ENCODE measurements at places on chromosomes 12 and 14. TPM values are rescaled to one million over a fixed set of nuclear protein-coding genes. Genes with fewer than 3 reads are reported as not detected.

SLCO1B3 gene
- polyA plus RNA-seq = not detected

OAS2 gene
- polyA plus RNA-seq = not detected

KSR2 gene
- polyA plus RNA-seq = not detected

HOXC4 gene
- polyA plus RNA-seq = 0.70 TPM

FAR2 gene
- 6.6 TPM for polyA plus RNA-seq

CCDC38 gene
- polyA plus RNA-seq = not detected

KRT78 gene
- not detected for polyA plus RNA-seq

USP44 gene
- 2.3 TPM for polyA plus RNA-seq

MAPK1IP1L gene
- polyA plus RNA-seq = 47.9 TPM

PPP4R4 gene
- not detected for polyA plus RNA-seq

SERPINA4 gene
- not detected for polyA plus RNA-seq

MYO1A gene
- 0.20 TPM for polyA plus RNA-seq

AVPR1A gene
- polyA plus RNA-seq = 0.01 TPM

TPH2 gene
- polyA plus RNA-seq = not detected

FKBP3 gene
- 107 TPM for polyA plus RNA-seq

NANOG gene
- polyA plus RNA-seq = not detected

MYF5 gene
- not detected for polyA plus RNA-seq

FGF23 gene
- not detected for polyA plus RNA-seq

ZNF385A gene
- polyA plus RNA-seq = 34.6 TPM

C12orf54 gene
- not detected for polyA plus RNA-seq

CCDC88C gene
- polyA plus RNA-seq = 10.7 TPM

PMCH gene
- polyA plus RNA-seq = not detected

GXYLT1 gene
- polyA plus RNA-seq = 5.5 TPM

YEATS4 gene
- 61.0 TPM for polyA plus RNA-seq

EGLN3 gene
- 6.7 TPM for polyA plus RNA-seq

OR6C74 gene
- polyA plus RNA-seq = not detected

DAO gene
- not detected for polyA plus RNA-seq

KRT6B gene
- polyA plus RNA-seq = not detected

PRR4 gene
- polyA plus RNA-seq = 1.4 TPM

CEBPE gene
- polyA plus RNA-seq = 0.15 TPM

ESYT1 gene
- 146 TPM for polyA plus RNA-seq

SIRT4 gene
- 3.2 TPM for polyA plus RNA-seq

HCAR3 gene
- not detected for polyA plus RNA-seq

AQP5 gene
- polyA plus RNA-seq = not detected

RNU4-1 gene
- polyA plus RNA-seq = not detected

CLEC1A gene
- not detected for polyA plus RNA-seq

ACVRL1 gene
- 0.42 TPM for polyA plus RNA-seq

RPGRIP1 gene
- polyA plus RNA-seq = 0.57 TPM

IL26 gene
- not detected for polyA plus RNA-seq

RASAL1 gene
- polyA plus RNA-seq = not detected

KCNK10 gene
- not detected for polyA plus RNA-seq

FOXA1 gene
- polyA plus RNA-seq = 1.4 TPM

NIN gene
- 3.8 TPM for polyA plus RNA-seq

TMEM119 gene
- polyA plus RNA-seq = not detected

GPR132 gene
- 0.23 TPM for polyA plus RNA-seq

GAPDH gene
- 4,217 TPM for polyA plus RNA-seq

DBX2 gene
- not detected for polyA plus RNA-seq

SRGAP1 gene
- 0.01 TPM for polyA plus RNA-seq

KCNJ8 gene
- polyA plus RNA-seq = 1.1 TPM

VWF gene
- not detected for polyA plus RNA-seq

KLRK1 gene
- polyA plus RNA-seq = not detected

INHBE gene
- 8.5 TPM for polyA plus RNA-seq

BICDL1 gene
- polyA plus RNA-seq = 2.0 TPM

IGFBP6 gene
- 2.4 TPM for polyA plus RNA-seq

NCOR2 gene
- polyA plus RNA-seq = 24.9 TPM

LIN7A gene
- polyA plus RNA-seq = not detected

IRAK3 gene
- polyA plus RNA-seq = not detected

CLEC12A gene
- not detected for polyA plus RNA-seq
